ENCODE measurements at places on chromosomes 3 and 15.

DNA sequence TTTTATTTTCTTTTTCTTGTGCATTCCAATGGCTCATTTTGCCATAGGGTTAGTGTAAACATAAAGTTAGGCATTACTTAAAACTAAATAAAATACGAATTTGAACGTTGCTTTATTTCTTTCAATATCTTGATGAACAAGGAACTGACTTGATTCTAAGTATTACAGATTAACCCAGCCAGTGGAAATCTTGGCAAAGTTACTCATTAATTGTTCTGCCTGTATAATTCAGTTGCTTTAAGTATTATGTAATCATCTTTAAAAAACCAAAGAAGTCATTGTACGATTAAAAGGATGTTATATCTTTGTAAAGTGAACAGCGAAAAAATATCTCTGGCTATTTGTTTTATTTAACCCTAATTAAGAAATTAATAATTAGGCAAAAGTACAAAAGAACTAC lies 737.9 kb upstream of the BCHE start:
- DNase-seq: no peak

- no peak for DNase-seq
Measured at GRCh38 chr3:9912294-9912935, 4.5 kb upstream of the IL17RC start.

- DNase-seq: no peak
Measured at GRCh38 chr3:34155666-34156065, 357.2 kb downstream of the PDCD6IP start.

- no peak for DNase-seq
Measured at GRCh38 chr15:74227968-74228722, 8.0 kb upstream of the CCDC33 start.

- DNase-seq: no peak
Measured at GRCh38 chr3:112671930-112672715, 31.2 kb upstream of the CCDC80 start.

DNA sequence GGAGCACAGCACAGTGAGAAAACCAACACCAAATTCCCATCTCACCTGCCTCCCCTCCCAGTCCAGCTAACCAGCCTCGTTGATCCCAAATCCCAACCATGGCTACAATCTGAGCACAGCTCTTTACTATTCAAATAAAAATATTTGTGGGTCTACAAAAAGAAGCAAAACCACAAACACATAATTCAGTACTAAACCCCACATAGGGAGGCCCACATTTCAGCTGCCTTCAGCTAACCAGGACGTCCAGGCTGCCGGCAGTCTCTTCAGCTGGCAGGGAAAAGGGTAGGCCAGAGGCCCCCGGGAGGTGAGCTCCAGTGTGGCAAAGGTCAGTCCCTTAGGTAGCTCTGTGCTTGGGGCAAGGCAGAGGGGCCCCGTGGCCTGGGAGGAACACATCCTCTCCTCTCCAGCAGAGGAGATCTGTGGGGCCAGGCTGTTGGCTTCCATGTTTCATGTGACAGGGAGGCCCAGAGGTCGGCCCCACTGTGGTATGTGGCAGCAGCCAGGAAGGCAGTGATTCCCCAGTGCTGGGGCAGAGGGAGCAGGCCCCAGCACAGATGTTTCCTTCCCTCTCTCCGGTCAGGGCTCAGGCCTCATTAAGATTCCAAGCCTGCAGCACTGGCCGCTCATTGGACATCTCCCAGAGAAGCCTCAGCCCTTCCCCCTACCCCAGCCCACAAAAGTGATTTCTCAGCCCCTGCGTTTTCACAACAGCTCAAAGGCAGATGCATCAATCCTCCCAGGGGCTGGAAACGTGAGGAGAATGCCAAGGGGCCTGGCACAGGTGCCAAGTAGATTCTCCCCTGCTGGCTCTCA lies 381.4 kb downstream of the NTRK3 start:
- no peak for DNase-seq

GRCh38 chr3:396293-396692 lies 199.7 kb downstream of the CHL1 start:
- no peak for DNase-seq

DNA sequence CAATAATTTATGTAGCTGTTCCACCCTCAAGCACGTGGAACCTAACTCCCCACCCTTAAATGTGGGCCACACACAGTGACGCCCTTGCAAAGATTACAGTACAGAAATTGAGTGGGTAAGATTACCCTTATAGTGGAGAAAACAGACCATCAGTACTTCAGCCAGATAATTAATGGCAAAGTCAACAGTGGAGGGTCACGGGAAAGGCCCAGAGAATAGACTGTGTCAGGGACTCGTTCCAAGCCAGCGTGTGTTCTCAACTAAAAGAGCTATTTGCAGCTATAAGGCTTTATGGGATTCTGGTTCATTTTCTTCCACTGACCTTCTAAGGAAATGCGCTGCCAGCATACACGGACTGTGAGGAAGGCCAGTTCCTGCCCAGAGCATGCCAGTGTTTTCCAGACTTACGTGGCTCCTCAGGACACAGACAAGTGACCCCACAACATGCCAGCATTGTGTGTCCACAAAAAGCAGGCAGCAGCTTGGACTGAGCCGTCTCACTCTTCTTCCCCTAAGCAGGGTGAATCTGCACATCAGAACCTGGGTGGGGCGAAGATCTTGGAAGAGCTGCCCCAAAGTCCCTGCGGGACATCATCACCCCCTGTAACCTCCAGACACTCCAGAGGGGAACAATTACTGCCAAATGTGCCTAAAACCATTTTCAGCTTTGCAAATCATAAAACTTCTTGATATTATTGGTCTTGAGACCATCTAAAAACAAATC lies 428.5 kb downstream of the OCA2 start:
- DNase-seq: no peak

GRCh38 chr3:174192471-174192870 lies 666.7 kb upstream of the NAALADL2 start:
- DNase-seq: no peak

- DNase-seq: no peak
Measured at GRCh38 chr3:15896500-15896899, 98.7 kb upstream of the ANKRD28 start.

- DNase-seq: no peak
Measured at GRCh38 chr3:195825857-195826804, 14.4 kb upstream of the MUC4 start.

- DNase-seq: no peak
Measured at GRCh38 chr3:182711853-182712252, 81.5 kb upstream of the ATP11B start.

- no peak for DNase-seq
Measured at GRCh38 chr3:184117636-184118035, 17.5 kb upstream of the EIF2B5 start.

GRCh38 chr3:48466386-48467109 lies 20.0 kb downstream of the ATRIP start:
- DNase-seq: no peak

- no peak for DNase-seq
Measured at GRCh38 chr15:27095886-27096624, 125.1 kb downstream of the GABRG3 start.

DNA sequence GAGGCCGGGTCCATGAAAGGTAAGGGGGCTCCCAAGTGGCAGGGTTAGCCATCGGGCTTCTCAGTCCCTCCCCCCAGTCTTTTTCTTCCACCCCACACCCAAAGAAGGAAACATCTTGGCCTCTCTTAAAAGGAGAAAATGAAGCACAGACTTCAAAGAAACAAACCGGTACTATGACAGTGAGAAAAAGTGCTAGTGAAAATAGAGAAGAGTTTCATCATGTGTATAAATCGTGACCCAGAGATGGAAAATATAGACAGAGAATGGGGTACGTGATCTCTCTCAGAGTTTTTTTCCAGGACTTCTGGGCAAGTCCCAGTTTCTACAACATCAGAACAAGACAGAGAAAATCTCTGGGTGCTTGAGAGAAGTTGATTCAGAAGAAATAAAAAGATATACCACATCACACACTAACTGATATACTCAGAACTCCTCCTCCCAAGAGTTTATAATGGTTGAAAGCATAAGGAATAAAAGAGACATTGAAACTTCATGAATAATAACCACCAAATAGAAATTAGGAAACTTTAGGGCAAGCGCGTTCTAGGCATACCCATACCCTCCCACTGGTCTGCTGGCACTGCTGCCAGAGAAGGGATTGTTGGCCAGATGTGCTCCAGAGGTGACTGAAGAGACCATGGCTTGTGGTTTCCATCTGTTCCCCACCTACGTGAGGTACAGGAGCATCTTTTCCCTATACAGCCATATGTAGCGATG lies 318.9 kb upstream of the CHRM5 start:
- no peak for DNase-seq

- no peak for DNase-seq
Measured at GRCh38 chr15:64333986-64334929, 21.7 kb downstream of the CSNK1G1 start.

- no peak for DNase-seq
Measured at GRCh38 chr3:184429786-184430185, 49.9 kb downstream of the CHRD start.

DNA sequence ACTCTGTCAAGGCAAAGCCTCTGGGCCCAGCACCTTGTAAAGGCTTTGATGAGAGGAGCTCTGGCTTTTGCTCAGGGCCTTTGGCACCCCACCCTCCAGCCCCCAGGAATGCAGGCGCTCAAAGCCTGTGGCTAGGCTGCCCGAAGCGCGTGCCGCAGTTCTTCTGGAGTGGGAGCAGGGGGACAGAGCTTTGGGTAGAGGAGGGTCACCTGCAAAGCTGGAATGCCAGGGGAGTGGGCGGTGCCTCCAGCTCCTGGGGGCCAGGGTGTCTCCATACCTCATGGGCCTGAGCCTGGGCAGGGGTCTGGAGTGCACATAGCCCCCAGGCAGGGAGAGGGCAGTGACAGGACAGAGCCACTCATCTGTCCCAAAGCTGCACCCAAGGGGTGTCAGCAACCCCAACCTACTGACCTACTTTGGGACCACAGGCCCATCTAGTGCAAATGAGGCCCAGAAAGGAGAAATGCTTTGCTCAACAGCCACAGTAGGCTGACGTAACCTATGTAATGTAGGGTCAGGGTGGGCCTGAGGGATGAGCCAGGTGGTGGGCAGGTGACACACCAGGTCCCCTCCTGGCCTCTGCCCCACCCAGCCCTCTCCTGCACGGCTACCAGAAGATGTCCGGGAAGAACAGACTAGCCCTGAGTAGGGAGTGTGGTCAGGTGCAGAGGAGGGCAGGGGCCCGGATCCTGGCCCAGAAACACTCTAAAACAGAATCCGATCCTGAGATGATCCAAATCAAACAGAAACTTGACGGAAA lies 2.2 kb upstream of the CALML4 start:
- no peak for DNase-seq

GRCh38 chr3:46196261-46196957 lies 11.7 kb downstream of the CCR1 start:
- no peak for DNase-seq

DNA sequence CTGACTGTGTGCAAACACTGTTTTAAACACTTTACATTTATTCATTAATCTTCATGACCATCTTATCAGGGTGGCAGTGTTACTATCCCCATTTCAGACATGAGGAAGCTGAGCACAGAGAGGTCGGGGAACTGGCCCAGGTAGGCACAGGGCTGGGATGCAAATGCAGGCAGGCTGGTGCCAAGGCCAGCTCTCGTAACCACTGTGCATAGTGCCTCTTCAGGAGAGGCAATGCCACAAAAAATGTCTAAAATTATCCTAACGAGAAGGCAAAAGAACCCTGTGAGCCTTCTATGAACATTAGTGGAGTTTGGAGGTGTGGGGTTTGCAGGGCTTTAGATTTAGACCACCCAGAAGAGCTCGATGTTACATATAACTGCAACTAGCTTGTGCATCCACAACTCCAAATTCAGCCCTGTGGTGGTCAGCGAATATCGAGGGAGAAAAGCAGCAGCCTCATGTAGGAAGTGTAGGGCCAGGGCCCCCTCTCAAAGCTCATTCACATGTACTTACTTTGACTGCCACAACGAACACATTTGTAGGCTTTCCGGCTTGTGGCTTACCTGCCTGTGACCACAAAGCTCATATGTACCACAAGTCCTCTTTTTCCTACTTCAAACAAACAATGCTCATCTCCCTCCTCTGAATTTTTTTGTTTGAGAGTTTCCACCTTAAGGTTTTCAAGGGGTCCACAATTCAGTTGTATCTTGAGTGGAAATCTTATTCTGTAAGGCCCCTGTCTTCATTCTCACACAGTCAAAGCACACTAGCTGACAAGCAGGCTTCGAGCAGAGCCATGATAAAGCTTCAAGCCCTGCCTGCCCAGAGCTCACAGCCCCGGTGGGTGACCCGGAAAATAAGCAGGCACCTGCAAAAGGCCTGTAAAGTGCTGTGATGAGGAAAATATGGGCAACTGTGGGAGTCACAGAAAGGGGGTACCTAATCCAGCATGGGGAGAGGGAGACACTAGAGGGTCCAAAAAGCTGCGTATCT lies 722.9 kb upstream of the CFAP20DC start:
- peak; percentile 4 for DNase-seq

DNA sequence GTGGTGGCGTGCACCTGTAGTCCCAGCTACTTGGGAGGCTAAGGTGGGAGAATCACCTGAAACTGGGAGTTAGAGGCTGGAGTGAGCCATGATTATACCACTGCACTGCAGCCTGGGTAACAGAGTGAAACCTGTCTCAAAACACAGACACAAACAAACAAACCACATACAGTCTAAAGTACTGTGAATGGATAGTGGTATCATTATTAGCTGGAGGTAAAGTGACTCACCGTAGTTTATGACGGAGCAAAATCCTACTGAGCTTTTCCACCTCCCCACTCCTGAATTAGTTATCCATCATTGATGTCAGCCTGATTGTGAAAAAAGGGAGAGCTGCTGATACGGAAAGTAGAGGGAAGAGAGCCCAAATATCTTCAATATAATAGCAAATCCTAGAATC lies 3.2 kb upstream of the CNOT10 start:
- DNase-seq: no peak

- DNase-seq: no peak
Measured at GRCh38 chr3:140292170-140292569, 357.2 kb downstream of the CLSTN2 start.

DNA sequence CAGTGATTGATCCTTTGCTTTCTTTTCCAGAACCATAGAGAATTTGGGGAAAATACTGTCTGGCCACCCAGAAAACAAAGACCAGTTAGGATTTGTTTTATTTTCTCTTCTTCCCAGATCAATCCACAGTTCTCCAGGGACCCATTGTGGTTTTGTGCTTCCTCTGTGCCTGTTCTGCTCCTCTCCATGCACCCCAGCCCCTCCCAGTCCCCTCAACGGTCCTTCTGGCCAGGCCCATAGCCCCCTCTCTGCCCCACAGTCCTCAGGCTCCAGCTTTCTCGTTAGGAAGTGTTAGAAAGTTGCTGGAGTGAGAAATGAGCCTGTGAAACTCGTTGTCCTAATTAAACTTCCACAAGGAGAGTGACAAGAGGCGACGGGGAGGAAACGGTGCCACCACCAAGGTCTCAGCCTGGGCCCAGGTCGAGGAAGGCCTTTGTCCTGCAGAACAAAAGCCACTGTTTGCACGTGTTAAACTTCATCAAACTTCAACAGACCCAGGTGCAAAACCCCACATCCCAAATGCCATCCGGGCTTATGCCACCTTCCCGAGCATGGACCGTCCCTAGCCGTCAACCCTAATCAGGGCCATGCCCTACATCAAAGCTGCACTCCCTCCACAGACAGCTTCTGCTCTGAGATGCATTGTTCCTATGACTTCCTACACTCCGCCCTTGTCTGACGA lies 18.7 kb upstream of the ALDH1A3 start:
- DNase-seq: no peak

- DNase-seq: no peak
Measured at GRCh38 chr3:115676336-115676735, 53.0 kb downstream of the GAP43 start.

GRCh38 chr15:92891533-92892200 lies 8.5 kb upstream of the CHD2 start:
- DNase-seq: no peak

GRCh38 chr3:191070201-191070600 lies 128.8 kb upstream of the OSTN start:
- DNase-seq: no peak

GRCh38 chr15:36694574-36694973 lies 115.1 kb downstream of the CDIN1 start:
- no peak for DNase-seq

- DNase-seq: no peak
Measured at GRCh38 chr15:60652870-60653269, 173.9 kb upstream of the ICE2 start.

Data from stimulated activated CD8-positive, alpha-beta memory T cell treated with anti-CD3 and anti-CD28 coated beads, Interleukin-12 subunit alpha, Interleukin-12 subunit beta, amount 100 ng/mL, for 4 hours (primary cell).